Renal pelvis (tissue), 12 donors: ENCODE measurements at places on chromosomes 1 and 21. TPM values are rescaled to one million over a fixed set of nuclear protein-coding genes. Genes with fewer than 3 reads are reported as not detected.

Gene ILDR2
- 14.1 TPM for polyA plus RNA-seq

Gene SPRR2A
- polyA plus RNA-seq = not detected

Gene NBPF6
- not detected for polyA plus RNA-seq

Gene ZMYND12
- polyA plus RNA-seq = 4.6 TPM

Gene MYOC
- 0.18 TPM for polyA plus RNA-seq

Gene JAM2
- polyA plus RNA-seq = 10.7 TPM

Gene RNF220
- polyA plus RNA-seq = 101 TPM

Gene PRKAB2
- polyA plus RNA-seq = 27.0 TPM

Gene IL19
- 0.62 TPM for polyA plus RNA-seq

Gene NR1I3
- 2.8 TPM for polyA plus RNA-seq

Gene MEX3A
- polyA plus RNA-seq = 50.1 TPM

Gene CD101
- polyA plus RNA-seq = 2.0 TPM

Gene OR2L5
- not detected for polyA plus RNA-seq

Gene TIMM17A
- polyA plus RNA-seq = 63.8 TPM

Gene CHAF1B
- 8.9 TPM for polyA plus RNA-seq

Gene KIF14
- polyA plus RNA-seq = 6.0 TPM

Gene ACTL8
- polyA plus RNA-seq = not detected

Gene CCSAP
- 8.7 TPM for polyA plus RNA-seq

Gene CLDN17
- polyA plus RNA-seq = not detected

Gene TRIM67
- 0.10 TPM for polyA plus RNA-seq

Gene OR2L13
- not detected for polyA plus RNA-seq
